ENCODE measurements at places on chromosomes 7 and 10. TPM values are rescaled to one million over a fixed set of nuclear protein-coding genes. Genes with fewer than 3 reads are reported as not detected.

Gene GHRHR
- total RNA-seq, result not detected

Gene C1GALT1
- 72.8 TPM for total RNA-seq

Gene TMEM225B
- 1.4 TPM for total RNA-seq

Gene SLC39A12
- not detected for total RNA-seq

Gene NSUN5
- total RNA-seq, result 58.8 TPM

Gene OR2A12
- not detected for total RNA-seq

Gene TCAF2
- total RNA-seq, result 0.34 TPM

Gene PLAU
- total RNA-seq, result 90.2 TPM

Gene HOXA4
- not detected for total RNA-seq

Gene NUTM2A
- total RNA-seq, result 0.71 TPM

Gene HOXA2
- not detected for total RNA-seq
